ENCODE measurements at places on chromosomes 6 and 20.

GRCh38 chr6:118382126-118382525 lies 166.0 kb upstream of the PLN start:
- DNase-seq: no peak

DNA sequence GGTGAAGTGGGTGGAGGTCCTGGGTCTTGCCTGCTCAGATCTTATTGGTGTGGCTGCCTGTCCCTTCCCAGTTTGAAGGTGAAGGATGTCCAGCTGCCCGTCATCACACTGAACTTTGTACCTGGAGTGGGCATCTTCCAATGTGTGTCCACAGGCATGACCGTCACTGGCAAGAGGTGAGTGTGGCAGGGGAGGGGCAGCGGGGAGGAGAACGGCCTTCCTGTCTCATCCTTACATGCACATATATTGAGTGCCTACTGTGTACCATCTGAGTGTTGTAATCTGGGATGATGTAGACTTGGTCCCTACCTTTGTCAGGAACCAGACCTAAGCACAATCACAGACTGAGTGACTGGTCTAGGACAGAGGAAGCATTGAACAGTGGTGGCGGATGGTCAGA lies 2.7 kb downstream of the BPIFB6 start:
- no peak for DNase-seq

DNA sequence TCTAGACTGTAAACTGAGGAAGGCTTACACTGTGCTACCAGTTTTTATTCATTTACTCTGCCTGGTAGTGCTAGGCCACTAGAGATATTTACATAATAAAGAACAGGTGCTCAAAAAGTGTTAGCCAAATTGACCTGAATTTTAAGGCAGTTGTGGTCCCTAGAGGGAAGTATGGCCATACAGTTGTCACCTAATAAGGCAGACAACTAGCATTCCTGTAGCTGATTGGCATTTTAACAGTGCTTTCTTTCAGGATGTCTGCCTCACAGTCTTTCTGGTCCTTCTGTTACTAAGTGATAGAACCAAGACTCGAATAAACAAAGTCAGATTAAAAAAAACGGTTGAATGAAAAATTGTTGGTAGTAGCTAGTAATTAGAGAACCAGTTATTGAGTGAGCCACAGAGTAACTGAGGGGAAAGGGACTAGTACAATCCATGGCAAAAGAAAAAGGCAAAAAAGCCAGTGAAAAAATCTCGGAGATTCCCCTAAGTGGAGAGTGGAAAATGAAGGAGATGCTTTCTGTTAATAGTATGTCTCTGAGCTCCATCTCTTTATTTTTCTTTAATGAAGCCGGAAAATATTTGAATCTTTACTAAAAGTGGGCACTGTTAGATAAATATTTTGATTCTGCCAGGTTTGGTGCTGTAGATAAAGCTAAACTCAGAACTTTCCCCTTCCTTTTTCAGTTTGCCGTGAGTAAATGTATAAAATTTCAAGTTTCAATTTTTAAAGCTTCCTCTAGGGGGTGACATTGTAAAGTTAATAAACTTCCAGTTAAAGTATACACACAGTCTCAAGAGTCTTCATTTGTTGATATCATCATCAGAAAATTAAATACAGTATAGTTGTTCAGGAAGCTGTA lies 9.1 kb downstream of the VTA1 start:
- peak; percentile 4 for DNase-seq

DNA sequence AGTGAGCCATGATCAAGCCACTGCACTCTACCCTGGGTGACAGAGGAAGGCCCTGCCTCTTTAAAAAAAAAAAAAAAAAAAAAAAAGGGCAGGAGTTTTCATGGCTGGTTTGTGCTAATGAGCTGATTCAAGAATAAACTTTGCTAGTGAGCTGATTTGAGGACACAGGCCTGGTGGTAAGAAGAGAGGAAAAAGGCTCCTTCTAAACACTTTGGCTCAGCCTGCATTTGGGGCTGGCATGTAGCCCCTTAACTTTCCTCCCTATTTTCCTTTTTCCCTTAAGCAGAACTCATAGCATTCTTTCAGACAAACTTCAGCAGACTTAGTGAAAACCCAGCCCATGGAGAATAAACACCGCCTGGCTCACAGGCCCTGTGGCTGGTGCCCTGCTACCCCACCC lies 432.7 kb downstream of the PTPRT start:
- no peak for DNase-seq

DNA sequence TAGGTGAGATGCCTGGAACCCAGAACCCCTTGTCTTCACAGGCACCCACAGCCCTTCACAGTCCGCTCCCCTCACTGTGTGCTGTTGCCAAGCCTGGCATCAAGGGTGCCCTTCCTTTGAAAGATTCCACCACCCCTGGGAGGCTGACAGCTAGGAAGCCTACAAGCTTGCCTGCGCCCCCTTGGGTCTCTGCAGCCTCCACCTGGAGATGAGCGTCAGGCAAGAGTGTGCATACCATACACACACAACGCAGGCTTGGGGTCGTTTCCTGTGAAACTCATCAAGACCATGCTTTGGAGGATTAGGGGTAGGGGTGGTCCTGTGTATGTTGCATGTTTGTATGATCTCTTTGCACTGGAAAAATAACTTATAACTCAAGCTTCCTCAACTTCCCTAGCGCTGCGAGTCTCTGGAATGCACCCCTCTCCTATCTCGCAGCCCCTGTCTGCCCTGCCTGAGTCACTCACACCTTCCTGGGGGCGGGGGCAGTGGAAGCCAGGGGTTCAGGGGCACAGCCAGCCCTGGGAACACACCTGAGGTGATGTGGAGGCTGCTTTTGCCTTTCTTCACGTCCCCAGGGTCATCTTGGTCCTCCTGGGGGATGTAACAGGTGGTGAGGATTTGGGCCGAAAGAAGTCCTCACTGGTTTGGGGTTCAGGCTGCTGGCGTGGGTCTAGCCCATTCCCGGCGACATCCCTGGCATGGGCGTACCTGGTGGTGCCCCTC lies 67.2 kb downstream of the SSR1 start:
- no peak for DNase-seq

GRCh38 chr6:163563318-163563717 lies 148.8 kb downstream of the QKI start:
- no peak for DNase-seq

GRCh38 chr6:26575494-26575939 lies 21.2 kb upstream of the ABT1 start:
- DNase-seq: no peak

GRCh38 chr20:18466574-18466893 lies 296 bp downstream of the DZANK1 start:
- no peak for DNase-seq

- no peak for DNase-seq
Measured at GRCh38 chr6:112038756-112039430, 15.0 kb upstream of the CCN6 start.

GRCh38 chr6:132614554-132614953 lies 9.5 kb downstream of the TAAR2 start:
- DNase-seq: no peak

DNA sequence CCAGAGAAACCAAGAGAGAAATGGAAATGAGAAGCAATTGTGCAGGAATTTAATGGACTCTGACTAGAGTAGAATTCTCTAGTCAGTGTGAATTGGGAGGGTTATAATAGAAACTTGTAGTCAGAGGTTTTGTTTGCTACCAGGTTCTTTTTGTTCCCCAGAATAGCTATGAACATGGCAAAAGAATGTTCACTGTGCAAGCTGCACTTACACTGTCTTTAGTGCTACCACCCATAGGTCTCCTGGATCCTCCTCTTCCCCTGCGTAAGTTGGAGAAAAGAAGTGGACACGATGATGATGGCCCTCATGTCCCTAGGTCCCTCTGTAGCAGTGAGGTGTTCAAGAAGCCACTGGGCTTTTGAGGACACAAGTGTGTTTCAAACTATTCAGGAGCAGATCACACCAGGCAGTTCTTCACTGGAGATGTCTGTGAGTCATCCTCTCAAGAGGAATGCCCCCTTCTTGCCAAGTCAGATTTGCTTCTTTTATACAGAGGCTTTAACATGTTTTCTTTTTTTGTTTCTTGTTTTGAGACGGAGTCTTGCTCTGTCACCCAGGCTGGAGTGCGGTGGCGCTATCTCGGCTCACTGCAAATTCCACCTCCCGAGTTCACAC lies 47.6 kb upstream of the SMIM8 start:
- DNase-seq: no peak

- no peak for DNase-seq
Measured at GRCh38 chr6:166365221-166365620, 17.5 kb downstream of the MPC1 start.

DNA sequence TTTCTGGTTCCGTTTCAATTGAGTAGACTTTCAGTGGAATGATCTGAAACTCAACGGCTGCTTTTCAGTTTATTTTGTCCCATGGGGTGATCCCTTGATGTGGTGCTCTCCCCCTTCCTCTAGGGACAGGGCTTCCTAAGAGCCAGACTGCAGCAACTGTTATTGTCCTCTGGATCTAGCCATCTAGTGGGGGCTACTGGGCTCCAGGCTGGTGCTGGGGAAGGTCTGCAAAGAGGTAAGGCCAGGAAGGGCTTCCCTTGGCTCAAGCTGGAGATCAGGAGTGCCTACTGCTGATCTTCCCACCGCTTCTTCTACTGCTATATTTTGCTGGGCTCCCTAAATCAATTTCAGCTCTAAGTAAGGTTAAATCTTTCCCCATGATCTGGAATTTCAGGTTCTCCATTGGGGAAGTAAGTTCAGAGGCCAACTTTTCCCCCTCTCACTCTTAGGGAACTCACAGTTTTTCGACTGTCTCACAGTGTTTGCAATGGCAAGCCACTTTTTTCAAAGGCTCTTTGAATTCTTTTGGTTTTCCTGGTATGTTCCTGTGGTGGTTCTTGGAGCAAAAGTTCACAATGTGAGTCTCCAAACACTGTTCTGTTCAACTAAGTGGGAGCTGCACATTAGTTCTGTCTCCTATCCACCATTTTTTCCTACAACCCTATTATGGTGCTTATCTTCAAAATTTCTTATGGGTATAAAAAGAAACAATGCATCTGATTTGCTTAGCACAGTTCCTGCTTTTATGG lies 286.2 kb upstream of the EXOC2 start:
- DNase-seq: no peak

DNA sequence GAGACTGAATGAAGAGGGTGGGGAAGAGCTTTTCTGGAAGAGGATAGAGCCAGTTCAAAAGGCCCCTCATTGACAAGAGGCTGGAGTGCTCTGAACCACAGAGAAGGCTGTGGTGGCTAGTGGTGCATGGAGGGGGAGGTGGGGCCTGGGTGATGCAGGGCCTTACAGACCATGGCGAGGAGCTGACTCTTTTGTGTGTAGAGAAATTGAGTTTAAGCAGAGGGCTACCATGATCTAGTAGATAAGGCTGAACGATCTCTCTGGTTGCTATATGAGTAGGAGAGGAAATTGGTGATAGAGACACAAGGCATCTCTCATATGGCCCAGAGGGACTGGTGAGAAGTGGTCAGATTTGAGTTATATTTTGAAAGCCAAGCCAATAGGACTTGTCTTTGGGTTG lies 137.6 kb downstream of the UST start:
- DNase-seq: no peak

- DNase-seq: no peak
Measured at GRCh38 chr6:169472786-169473416, 219.3 kb upstream of the THBS2 start.

DNA sequence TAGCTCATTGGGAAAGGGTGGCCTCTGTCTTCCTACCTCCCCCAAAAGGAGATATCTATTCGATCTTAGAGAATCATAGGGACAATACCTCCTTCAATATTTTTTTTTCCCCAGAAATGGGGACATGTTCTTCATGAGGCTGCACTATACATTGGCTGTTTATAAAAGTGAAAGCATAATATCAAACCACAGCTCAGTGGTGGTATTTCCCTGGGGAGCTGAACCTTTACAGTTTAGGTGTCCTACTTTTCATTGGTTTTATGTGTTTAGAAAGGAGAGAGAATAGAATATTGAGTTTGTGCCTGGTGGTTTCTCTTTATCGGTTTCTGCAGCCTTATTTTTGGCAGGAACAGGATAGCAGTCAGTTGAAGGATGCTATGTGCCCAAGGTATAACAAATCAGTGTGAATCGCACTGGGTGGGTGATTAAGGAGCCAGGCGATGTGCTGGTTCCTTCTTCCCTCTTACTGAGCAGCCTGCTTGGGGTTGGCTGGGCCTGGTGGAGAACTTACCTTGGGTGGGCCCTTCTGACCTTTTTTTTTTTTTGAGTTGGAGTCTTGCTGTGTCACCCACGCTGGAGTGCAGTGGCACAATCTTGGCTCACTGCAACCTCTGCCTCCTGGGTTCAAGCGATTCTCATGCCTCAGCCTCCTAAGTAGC lies 25.2 kb downstream of the UST start:
- DNase-seq: no peak

- DNase-seq: no peak
Measured at GRCh38 chr6:156948807-156949206, 171.6 kb downstream of the ARID1B start.

- no peak for DNase-seq
Measured at GRCh38 chr6:155717374-155717773, 261.7 kb upstream of the NOX3 start.

Data from NCI-H1048 (cell line).